ENCODE measurements at places on chromosomes 5 and 9.

DNA sequence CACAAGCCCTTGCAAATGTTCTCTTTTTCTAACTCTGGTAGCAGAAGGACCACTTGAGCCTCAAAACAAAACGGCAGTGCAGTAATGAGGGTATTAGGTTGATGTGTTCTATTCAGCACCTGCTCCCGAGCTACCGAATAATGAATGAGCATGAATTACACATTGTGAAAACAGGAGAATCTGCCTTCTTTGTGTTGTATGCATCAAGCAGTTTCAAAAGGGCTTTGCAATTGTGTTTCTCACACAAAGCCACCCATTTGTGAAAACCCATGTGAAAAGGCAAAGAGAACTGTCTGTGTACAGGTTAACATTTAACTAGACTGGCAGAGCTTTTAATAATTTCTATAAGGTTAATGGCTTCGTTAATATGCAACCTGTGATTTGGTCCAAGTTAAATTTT lies 97.8 kb downstream of the STK32A start:
- DNase-seq = no peak

- DNase-seq = no peak
Observed at GRCh38 chr9:29685531-29685930, 2112.2 kb upstream of the C9orf72 start.

DNA sequence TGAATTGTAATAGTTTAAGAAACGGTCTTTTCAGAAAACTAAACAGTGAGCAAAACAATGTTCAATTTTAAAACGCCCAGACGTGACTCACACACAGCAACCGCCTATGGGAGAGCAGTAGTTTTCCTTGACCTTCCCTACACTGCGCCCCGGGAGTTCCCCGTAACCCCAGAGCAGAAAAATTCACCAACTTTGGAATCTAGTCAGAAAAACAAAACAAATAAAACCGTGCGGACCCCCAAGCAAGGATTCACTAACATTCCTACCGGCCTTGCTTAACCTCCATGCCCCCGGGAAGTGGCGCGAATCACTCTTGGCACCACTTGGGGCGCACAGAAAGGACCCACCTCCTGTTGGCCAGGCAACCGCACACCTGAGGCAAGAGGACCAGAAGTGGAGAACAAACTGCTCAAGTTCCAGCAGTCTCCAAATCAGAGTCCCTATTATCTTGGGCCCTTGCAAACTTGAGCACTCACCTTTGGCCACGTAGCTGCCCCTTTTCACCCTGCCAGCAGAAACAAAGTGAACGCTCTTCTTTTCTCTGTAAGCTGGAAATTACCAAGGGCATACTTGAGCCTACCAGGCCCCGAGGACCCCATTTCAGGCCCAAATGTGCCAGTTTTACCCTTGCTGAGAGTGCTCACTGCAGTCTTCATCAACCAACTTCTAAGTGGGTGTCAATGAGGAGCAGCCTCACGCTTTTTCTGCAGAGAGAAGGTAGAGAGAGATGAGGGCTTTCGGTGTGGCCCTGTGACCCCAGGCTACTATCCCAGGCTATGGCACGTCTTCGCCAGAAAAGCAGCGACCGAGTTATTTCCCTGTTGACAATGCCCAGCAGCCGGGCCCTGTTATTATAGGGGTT lies 189.7 kb downstream of the MEF2C start:
- DNase-seq = no peak

DNA sequence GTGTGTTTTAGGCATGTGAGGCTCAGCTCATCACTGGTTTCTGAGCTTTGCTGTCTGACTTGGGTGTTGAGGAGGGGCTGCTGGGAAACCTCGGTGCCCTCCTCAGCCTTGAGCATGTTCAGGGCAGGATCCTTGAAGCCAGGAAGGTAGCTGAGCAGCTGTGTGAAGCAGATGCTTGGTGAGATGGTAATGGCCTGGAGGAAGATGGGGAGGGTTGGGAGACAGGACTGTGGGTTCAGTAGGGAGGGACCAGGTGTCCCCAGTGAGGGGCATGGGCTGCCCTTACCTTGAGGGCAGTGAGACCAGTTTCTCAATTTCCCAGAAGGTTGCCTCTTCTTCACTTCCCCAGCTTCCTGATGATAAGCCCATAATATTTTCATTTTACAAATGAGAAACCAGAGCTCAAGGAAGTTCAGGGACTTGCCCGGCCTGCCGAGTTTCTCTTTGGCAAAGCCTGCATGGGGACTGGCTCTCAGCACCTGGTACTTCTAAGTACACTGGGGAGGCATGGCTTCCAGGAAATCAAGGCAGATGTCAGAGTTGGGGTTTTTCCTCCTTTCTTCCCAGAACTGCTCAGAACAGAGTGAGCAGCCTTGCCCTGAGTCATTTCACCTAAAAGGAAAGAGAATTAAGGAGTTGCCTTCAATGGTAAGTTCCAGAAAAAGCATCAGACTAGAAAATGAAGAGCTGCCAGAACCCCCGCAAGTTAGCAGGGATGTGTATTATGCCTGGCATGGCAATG lies 225.7 kb downstream of the MAST4 start:
- no peak for DNase-seq

DNA sequence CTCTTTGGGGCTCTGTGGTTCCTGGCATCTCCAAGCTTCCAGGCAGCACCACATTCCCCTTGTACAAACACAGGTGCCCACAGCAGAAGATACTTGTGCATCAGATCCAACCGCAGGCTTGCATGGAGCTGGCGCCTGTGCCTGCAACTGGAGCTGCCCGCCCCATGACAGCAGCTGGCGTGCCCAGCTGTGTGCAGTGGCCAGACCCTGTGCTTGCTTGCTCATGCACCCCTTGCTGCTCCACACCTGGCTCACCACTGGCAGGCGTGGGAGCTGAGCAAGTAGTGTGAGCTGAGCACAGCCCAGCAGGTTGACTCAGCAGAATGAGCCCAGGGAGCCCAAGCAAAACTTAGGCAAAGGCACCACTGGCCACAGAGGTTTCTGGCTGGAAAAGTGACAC lies 84.4 kb upstream of the STARD4 start:
- no peak for DNase-seq
